ENCODE measurements at places on chromosomes 4 and X.
A peak's percentile ranks its signal among the peaks of the same experiment; 100 is the strongest.

DNA sequence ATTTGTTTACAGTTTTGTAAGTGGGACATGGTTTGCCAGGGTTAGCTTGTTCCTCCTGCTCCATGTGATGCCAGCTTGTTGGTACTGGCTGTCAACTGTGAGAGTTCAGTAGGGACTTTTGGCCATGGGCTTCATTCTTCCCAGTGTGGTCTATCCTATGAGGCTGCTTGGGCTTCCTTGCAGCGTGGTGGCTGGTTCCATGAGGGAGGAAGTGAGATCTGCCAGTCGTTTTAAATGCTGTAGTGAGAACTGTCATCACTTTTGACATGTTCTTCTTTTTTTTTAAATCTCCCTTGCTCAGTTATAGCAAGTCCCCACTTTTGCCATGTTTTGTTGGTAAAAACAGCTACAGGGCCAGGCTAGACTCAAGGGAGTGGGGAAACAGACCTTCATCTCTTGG is 15.9 kb downstream of the NSD2 start:
- DNase-seq, result no peak

DNA sequence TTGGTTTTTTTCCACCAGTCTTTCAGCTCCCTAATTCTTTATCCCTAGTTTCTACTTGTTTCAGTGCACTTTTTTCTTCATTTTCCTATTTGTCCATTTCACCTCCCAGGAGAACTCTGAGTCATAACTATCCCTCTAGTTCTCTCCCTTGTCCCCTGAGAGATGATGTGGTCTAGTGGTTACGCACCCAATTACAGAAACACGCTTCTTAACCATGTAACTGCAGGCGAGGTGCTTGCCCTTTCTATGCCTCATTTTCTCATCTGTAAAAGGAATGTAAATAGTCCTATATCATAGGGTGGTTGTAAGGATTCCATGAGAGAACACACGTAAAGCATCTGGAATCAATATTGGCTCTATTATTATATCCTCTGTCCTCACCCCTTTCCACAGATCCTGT is 8.8 kb upstream of the GRPR start:
- no peak for DNase-seq

- DNase-seq, result no peak
Observed at GRCh38 chr4:184801781-184802696, 23.7 kb downstream of the ACSL1 start.

DNA sequence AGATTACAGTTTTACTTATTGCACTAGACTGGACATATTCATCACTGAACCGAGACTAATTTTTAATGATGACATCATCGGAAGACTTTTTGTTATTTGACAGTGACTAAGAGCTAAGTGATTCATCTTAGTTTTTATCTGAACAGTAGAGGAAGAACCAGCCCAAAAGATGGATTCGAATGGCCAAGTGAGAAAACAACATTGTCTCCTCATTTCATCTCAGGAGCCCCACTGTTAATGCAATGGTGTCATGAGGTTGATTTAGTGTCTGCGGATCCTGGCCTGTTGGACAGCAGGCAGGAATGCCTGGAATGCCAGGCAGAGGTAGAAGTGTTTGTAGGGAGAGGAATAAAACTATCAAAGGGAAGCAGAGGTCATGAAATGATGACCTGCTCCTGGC is 37.8 kb upstream of the HPF1 start:
- DNase-seq, result peak; percentile 10

GRCh38 chr4:181677621-181678020 is 565.6 kb upstream of the TENM3 start:
- no peak for DNase-seq

DNA sequence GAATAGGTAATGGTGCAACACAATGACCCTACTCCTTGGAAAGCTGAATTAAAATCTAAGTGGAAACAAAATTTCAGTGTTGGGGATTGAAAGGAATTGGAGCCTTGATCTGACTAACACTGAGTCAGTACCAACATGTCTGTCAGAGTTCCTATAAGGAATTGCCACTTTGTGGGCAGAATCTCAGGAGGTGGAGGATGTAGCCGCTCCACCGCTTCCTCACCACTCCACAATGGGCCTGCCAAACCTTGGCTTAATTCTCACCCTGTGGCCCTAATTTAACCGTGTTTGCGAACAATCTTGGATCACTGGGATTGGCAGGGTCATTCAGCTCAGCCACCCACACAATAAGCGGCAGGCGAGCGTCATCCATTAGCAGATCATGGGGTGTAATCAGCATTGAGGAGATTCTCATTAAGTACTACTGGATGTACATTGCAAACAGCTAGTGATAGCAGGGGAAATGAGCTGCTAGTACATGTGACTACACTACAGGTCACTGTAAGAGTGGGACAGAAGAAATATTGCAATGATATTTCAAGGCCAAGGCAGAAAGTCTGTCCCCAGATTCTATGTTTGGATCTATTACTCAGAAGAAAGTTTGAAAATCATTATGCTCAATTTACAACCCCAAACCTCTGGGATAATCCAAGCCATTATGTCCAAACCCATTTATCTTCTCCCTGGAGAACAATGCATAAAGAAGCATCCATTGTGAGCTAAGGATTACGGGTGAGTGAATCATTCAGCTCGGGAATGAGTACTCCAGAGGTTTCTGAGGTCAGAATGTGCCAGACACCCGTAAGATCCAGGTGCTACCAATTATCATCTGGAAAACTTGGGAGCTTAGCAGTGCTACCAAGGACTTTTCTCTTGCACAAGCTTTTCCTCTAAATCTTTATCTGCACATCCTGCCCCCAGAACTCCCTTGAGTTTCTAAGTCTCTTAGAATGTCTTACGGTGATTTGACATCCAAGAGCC is 5.8 kb downstream of the SRPX start:
- DNase-seq, result no peak

- DNase-seq, result no peak
Observed at GRCh38 chr4:188005561-188005960, 10.0 kb downstream of the ZFP42 start.

DNA sequence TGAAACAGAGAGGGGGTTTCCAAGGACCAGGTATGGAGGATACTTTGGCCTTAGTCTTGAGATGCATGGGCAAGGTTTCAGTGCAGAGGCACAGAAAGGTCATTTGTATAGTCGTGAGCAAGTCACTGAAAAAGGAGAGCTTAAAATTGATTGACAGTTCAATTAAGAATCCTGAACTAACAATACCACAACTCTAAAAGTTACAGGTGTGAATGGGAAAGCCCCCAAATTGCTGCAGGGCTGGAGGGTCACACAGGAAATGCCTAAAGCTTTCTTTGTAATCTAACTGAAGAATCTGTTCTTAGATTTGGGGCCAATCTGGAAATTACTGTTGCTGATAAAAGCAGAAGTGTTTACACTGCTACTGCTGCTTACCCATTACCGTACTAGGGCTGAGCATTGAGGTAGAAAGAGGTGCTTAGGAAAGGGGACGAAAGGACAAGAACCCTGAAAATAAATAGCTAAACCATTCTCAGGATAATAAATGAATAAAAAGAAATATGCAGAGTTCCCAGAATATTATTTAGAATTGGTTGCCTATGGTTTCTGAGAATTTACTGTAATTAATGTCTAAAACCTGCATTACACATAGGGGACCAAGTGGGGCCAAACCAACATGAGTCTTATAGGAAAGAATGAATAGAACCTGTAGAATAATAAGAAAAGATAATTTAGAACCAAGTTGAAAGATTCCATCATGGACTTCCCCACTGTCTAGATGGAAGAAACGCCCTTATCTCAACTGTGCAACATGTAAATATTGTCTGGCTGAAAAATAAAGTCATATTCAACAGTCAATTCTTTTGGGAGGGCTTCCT is 91.9 kb upstream of the PPP1R2C start:
- no peak for DNase-seq

- DNase-seq, result no peak
Observed at GRCh38 chrX:3320471-3321046, 25.9 kb downstream of the MXRA5 start.

GRCh38 chr4:76301068-76301774 is 5.3 kb upstream of the STBD1 start:
- peak; percentile 59 for DNase-seq

DNA sequence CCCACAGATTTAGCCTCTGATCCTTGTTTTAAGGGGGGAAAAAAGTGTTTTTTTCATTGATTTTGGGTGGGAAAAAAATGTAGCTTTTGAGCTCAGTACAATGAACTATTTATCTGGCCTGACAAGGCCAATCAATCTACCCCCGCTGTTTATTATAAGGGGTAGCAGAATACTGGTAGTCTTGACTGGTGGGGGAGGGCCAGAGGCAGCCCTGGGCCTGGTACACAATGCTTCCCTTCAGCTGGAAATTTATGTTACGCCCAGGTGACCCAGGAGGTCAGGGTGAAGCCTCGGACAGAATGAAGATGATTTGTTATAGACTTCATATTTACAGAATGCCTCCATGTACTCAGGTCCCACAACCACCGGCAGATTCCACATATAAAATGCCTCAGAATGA is 143.2 kb downstream of the SH3KBP1 start:
- DNase-seq, result no peak

GRCh38 chr4:8917868-8918783 is 46.5 kb upstream of the HMX1 start:
- DNase-seq, result peak; percentile 84

DNA sequence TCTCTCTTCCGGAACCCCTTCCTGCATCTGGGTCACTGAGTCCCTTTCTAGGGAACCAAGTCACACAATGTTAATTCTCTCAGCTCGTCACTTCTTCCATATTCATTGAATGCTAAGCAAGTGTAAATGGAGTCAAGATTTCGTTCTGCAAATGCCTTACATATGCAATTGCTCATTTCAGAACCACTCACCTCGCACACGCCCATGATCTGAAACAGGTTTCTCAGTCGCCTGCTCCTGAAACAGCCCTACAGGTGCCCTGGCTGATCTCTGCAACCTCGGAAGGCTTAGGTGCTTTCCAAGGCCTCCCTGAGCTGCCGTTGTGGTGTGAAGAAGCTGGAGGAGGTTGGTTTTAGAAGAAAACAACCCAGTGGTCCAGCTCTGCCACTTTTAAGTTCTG is 100.8 kb upstream of the MSX1 start:
- no peak for DNase-seq

DNA sequence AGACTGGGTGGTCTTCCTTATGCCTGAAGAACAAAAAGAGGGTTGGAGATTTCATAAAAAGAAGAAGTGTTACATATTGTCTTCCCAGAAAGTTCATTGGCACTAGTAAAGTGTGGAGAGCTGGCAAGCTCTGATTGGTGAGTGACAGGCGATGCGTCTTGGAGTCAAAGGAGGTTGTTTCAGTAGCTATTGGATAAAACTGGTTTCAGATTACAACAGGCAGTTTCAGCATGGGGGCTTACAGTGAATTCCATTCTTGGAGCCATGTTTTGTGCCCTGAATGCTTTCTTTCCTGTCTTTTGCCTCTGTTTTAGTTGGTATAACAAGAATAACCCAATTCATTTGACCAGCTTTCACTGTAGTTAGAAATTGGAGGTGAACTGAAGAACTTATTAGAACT is 750.5 kb downstream of the ADGRL3 start:
- DNase-seq, result no peak

GRCh38 chr4:17065821-17066220 is 167.4 kb upstream of the LDB2 start:
- DNase-seq, result no peak

- DNase-seq, result peak; percentile 0
Observed at GRCh38 chrX:148567229-148567628, 66.8 kb downstream of the AFF2 start.

DNA sequence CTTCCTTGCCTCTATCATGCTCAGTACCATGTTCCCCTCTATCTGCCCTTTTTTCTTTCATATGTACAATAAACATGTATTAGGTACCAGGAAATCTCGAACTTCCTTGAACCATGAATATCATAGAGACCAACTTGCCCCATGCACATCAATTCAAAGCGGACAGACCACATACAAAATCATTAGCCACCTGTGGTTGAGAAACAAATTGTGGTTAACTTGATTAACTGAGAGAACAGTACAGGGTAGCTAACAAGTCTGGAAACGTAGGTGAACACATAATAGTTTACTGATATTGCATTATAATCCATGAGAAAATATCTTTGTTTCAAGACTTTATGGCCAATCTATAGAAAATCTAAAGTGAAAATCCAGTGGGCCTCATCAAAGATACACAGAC is 8.2 kb downstream of the CASP3 start:
- DNase-seq, result no peak

DNA sequence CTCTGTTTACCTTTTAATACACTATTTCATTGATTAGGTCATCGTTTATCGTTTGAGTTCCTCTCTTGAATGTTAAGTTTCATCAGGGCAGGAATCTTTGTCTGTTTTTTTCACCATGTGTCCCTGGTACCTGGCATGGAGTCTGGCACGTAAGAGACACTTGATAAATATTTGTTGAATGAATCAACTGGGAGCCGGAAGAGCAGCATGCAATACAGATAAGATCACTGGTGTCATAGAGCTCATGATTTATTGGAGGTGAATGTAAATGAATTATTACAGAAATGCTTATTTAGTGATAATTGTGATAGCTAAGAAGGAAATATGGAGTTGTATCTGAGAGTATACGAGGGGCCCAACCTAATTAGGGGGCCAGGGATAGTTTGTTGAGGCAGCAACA is 62.8 kb downstream of the UCHL1 start:
- peak; percentile 62 for DNase-seq

- DNase-seq, result no peak
Observed at GRCh38 chr4:8103421-8104390, 54.9 kb downstream of the ABLIM2 start.

DNA sequence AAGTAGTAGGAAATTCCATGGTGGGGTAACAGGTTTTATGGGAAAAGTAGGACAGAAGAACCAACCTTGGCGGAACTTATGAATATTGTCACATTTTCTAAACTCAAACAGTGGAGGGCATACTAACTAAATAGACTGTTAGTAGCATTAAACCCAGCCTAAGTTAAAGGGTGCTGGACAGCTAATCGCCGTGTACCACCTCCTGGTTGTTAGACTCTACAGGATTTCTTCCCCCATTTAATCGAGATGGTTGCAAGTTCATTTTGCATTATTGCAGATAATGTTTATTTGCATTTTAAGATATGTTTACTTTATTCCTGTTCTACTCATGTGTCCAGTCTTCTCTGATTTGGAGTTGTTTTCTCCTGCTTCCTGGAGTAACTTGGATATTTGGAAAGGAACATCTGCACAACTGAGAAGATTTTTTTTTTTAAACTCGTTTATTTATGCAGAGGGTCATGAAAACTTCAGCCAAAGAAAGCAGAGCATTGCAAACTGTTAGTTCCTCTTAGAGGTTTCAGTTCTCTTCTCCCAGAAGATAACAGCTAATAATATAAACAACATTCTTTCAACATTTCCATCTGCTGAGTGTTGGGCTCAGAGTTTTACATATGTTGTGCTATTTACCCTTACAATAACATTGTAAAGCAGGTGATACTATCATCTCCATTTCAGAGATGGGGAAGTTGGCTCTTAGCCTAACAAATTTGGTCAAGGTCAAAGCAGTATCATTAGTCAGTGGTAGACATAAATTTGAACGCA is 51.5 kb upstream of the TBC1D9 start:
- no peak for DNase-seq

GRCh38 chr4:108292229-108292628 is 123.5 kb upstream of the LEF1 start:
- no peak for DNase-seq

DNA sequence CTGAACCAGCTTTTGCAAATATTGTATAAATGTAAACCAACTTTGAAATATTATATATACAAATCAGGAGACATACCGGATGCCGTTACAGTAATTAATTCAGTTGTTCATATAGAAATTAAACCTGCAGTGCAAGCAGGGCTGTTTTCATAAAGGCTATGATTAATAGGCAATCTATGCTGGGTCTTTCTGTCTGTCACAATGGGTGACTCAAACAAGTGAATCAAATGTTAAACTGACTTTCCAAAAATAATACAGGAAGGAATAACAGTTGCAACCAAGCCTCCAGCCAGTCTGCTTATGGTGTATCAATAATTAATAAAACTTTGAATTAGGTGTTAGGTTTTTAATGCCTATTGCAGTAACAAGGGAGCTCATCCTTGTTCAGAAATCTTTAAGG is 43.9 kb downstream of the GABRB1 start:
- DNase-seq, result no peak

All from HTR-8/SVneo (cell line).